ENCODE measurements at places on chromosomes 6 and 20. TPM values are rescaled to one million over a fixed set of nuclear protein-coding genes. Genes with fewer than 3 reads are reported as not detected.

The GMNN gene
- 7.7 TPM for polyA plus RNA-seq

The BPIFB4 gene
- polyA plus RNA-seq, result not detected

The GPR63 gene
- not detected for polyA plus RNA-seq

The EDN1 gene
- polyA plus RNA-seq, result not detected

The SLC39A7 gene
- polyA plus RNA-seq, result 23.1 TPM

The PTCRA gene
- polyA plus RNA-seq, result 1.0 TPM

The TFAP2A gene
- polyA plus RNA-seq, result not detected

The CPXM1 gene
- 1.1 TPM for polyA plus RNA-seq

The GNMT gene
- polyA plus RNA-seq, result 1.2 TPM

The TLDC2 gene
- not detected for polyA plus RNA-seq

The BPI gene
- not detected for polyA plus RNA-seq

The C6orf132 gene
- polyA plus RNA-seq, result not detected

The MAFB gene
- not detected for polyA plus RNA-seq

The TOX2 gene
- 0.73 TPM for polyA plus RNA-seq

The NRM gene
- polyA plus RNA-seq, result 56.1 TPM

The GPX5 gene
- polyA plus RNA-seq, result not detected

The KIAA1755 gene
- polyA plus RNA-seq, result not detected

The SUN5 gene
- polyA plus RNA-seq, result not detected

The MYB gene
- polyA plus RNA-seq, result not detected

The ETV7 gene
- 5.1 TPM for polyA plus RNA-seq

The GSS gene
- 22.3 TPM for polyA plus RNA-seq

The EPPIN gene
- not detected for polyA plus RNA-seq

The GUCA1A gene
- not detected for polyA plus RNA-seq

The OGFRL1 gene
- 2.7 TPM for polyA plus RNA-seq

The MOG gene
- not detected for polyA plus RNA-seq

The POU3F2 gene
- polyA plus RNA-seq, result not detected

The LPIN3 gene
- not detected for polyA plus RNA-seq

The INSM1 gene
- not detected for polyA plus RNA-seq

The CRISP3 gene
- polyA plus RNA-seq, result not detected

The PRSS35 gene
- not detected for polyA plus RNA-seq

The PPIL6 gene
- polyA plus RNA-seq, result 1.1 TPM

The FAM209B gene
- polyA plus RNA-seq, result 0.38 TPM

The KCNS1 gene
- not detected for polyA plus RNA-seq

The ADGRF4 gene
- not detected for polyA plus RNA-seq

The CDKAL1 gene
- polyA plus RNA-seq, result 29.2 TPM

The PM20D2 gene
- 16.0 TPM for polyA plus RNA-seq

The PI3 gene
- 0.65 TPM for polyA plus RNA-seq

The ZFP57 gene
- 1.3 TPM for polyA plus RNA-seq

The TCF15 gene
- not detected for polyA plus RNA-seq

The SMLR1 gene
- not detected for polyA plus RNA-seq

The GRM1 gene
- not detected for polyA plus RNA-seq

The TAP1 gene
- 219 TPM for polyA plus RNA-seq

The ULBP2 gene
- 0.33 TPM for polyA plus RNA-seq

The COL21A1 gene
- polyA plus RNA-seq, result not detected

The TAF4 gene
- 3.4 TPM for polyA plus RNA-seq

The NOTCH4 gene
- polyA plus RNA-seq, result 4.9 TPM

The CTAGE9 gene
- polyA plus RNA-seq, result not detected

The HLA-DQA2 gene
- 167 TPM for polyA plus RNA-seq

The CNKSR3 gene
- polyA plus RNA-seq, result not detected

The LGSN gene
- polyA plus RNA-seq, result not detected

The KIFC1 gene
- polyA plus RNA-seq, result 0.23 TPM

Measured in IgD-negative memory B cell (primary cell).